Mucosa of gallbladder (tissue), 1 donor: ENCODE measurements at places on chromosomes 4 and X. TPM values are rescaled to one million over a fixed set of nuclear protein-coding genes. Genes with fewer than 3 reads are reported as not detected.

SSX4B gene
- not detected for total RNA-seq

FAT1 gene
- total RNA-seq, result 172 TPM

MAGEA4 gene
- total RNA-seq, result not detected

ANAPC10 gene
- total RNA-seq, result 13.6 TPM

GAGE12F gene
- total RNA-seq, result 0.86 TPM

DNA sequence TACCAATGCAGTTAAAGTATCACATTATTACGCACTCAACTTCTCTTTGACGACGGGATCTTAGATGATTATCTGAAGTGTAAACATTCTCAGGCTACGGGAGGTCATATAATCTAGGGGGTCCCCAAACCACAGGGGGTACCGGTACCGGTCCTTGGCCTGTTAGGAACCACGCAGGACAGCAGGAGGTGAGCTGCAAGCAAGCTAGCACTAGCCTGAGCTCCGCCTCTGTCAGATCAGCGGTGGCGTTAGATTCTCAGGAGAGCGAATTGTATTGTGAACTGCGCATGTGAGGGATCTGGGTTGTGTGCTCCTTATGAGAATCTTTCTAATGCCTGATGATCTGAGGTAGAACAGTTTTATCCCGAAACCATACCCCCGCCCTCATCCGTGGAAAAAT, 20.6 kb upstream of the PRR27 start:
- no peak for DNase-seq

DNA sequence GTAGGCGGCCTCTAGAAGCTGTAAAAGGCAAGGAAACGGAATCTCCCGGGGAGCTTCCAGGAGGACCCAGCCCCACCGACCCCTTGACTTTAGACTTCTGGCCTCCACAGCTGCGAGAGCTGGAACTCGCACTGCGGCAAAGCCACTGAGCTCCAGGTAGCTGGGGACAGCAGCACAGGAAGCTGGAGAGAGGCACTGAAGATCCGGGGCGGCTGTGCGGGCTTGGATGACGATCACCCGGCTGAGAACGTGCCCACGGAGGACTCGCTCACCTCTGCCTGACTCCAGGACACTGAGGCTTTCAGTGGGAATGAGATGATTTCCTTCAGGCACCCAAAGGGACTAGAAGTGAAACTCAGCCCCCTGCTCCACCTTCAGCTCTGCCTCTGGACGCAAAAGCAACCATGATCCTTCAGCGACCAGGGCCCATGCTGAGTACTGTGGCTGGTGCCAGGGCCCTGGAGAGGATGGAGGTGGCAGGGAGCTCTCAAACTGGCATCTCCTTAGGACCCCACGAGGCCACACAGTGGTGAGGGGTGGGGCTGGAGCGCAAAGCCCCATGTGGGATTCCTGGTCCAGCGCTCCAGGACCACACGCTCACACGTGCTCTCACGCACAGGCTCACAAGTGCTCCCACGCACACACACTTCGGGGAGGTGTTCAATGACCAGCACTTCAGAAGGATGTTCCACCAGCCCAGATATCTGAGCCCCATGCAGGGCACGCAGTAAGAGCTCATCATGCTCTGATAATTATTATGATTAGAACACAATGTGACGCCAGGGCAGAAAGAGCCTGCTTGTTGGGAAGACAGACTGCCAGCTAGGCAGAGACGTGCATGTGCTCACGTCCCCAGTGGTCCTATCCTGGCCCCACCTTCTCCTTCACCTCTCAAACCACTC, 47.2 kb downstream of the ADRA2C start:
- DNase-seq, result no peak

DNA sequence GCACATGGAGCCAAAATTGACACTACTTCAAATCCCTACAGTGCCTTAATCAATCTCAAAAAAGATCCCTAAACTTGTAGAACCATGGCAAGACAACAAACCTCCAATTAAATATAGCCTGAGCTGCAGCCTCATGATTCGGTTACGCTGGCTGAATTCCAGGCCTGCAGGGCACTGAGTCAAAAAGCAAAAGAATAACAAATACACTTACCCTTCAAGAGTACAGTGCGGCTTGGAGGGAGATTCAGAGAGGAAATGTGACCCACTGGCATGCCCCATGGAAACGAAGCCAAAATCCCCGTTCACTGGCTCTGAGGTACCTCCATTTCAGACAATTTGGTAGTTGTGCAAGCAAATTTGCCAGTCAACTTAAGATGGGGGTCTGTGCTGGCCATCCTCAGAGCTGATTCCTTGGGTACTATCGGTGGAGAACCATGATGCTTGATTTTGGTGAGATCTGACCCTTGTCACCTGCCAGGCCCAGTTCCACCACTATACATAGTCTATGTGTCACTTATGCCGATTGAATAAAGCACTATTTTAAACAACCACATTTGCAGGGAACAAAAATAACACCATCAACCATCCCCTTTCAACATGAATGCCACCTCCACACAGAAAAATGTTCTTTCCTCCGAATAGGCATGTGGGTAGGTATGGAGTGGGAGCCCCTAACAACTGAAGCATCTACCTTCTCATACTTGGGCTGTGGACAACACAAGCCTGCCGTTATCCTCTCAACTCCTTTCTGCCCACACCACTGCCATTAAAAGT, 2.1 kb downstream of the C4orf54 start:
- DNase-seq, result no peak

- no peak for DNase-seq
Measured at GRCh38 chr4:161581262-161582230, 582.3 kb downstream of the FSTL5 start.

DNA sequence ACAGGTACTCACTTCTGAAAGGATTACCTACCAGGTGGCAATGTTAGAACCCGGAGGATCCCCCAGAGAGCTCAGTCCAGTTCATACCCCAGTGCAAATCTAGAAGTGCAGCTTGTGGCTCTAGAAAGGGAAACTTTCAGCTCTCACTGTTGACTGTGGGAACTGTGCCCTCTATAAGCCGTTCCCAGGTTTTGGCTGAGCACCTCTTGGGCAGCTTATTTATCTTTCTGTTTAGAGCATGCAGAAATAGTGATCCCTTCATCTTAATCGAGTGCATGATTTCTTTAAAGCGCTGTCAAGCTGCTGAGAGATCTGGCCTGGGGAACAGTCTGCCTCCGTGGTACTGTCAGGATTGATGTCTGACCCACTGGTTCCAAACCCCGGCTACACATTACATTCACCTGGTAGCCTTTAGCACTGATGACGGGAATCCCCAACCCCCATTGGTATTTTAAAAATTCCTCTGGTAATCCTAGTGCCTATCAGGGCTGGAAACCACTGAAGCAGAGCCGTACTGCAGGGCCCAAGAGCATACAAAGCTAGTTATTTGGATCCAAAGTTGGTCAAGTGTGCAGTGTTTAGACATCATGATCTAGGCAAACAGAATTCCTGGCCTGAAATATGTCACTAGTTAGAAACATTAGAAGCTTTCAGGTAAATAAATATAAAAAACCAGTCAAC, 103.2 kb downstream of the KLHL8 start:
- DNase-seq, result no peak

DNA sequence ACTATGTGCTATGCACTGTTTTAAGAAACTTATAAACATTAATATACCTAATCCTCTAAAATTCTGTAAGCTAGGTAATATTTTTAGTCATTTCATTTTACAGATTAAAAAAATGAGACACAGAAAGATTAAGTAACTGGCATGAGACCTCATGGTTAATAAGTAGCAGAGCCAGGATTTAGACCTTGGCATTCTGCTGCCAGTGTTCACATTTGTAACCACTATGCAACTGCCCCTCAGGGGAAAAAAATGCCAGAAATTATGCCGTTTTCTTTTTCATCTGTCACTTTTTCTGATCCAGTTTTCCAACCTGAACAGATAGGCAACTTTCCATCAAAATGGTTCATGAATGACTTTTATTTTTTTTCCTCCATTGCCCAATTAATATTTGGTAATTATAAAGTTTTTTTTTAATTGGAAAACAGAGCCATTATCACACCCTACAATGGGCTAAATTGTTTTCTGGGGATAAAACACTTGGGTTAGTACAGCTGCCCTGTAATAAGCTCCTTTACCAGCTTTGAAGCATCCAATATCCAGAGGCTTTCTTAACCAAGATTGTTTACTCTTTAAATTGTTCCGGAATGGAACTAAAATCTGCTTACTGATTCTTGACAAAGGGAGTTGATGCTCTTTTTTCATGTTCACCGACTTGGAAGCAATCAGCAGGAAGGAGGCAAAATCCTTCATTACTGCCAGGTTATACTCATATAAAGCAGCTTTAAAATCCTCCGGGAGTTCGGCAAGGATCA, 56.4 kb upstream of the DDX60 start:
- no peak for DNase-seq

DNA sequence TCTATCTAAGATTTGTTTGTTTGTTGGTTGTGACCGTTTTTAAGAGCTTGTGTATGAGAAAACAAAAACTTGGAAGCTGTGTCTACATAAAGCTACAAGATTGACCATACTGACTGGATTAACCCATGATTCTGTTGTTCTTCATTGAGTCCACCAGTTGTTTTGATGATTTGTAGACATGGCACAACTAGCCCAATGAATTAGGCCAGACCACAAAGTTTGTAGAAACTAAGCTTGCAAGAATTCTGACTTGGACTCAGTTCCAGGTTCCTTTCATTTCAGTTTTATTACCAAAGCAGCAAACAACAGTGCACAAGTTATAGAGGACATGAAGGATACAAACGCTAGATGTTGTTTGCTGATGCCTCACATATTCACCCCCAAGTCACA, 119.3 kb downstream of the RASGEF1B start:
- no peak for DNase-seq

DNA sequence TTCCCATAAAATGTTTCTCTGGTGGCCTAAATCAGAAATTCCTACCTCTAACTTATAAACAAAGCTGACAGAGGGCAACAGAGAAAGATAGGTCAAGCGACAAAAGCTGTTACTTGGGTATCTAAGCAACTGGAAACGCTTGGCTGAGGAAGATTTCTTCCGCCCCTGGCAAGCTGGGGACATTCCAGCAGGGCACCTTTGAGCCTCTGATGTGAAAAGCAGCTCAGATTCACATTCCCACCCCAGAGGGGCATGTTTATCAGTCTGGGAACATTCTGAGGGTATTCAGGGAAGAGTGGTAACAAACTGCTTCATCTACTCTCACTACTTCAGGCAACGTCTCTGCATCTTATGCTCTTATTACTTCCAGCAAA, 3.5 kb upstream of the CDS1 start:
- no peak for DNase-seq

- DNase-seq, result no peak
Measured at GRCh38 chr4:92362028-92362427, 58.3 kb downstream of the GRID2 start.

GRCh38 chr4:100881283-100881682, 363.5 kb upstream of the EMCN start:
- DNase-seq, result no peak

DNA sequence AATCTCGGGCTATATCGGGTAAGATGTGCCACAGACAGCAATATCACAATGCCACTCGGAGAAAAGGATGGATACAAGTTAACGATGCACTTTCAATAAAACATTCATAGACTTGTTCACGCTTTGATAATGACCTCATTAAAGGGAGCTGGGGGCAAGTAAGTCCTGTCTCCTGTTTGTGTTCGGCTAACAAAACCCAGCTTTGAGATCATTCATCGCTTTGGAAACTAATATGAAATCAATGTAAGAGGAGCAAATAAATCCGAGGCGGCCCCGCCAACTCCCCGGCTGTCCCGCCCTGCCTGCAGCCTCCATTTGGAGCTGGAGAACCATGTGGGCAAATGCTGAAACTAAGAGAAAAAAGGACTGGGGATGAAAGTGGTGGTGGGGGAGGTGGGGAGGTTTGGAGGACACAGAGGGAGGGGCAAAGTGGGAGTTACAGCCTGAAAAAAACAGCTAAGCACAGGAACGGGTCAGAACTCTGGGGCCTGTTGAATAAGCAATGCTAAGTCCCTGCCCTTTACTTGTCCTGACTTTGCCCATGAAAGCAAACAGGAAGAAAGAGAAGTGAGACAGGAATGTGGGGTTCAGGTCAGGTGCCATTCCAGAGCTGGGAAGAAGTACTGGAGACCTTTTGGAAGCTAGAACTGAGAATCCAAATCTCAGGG, 3.5 kb upstream of the GSX2 start:
- DNase-seq, result no peak

GRCh38 chr4:186958726-186959350, 235.2 kb upstream of the FAT1 start:
- no peak for DNase-seq

- no peak for DNase-seq
Measured at GRCh38 chrX:30657196-30658161, 4.3 kb downstream of the GK start.

DNA sequence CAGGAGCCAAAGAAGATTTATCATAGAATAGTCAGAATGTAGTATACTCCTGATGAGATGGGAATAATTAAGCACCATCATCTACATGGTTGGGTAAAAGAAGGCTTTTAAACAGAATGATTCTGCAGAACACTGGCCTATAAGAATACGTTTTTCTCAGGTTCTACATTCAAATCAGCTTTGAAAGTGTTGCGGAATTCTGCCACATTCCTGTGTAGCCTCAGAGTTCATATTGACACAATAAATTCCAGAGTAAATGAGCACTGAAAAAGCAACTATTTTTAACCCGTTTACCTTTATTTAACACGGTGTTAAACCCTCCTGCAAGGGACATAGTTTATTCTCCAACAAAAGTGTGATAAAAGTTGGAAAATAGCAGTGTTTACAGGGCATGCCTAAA, 950.2 kb upstream of the SLIT2 start:
- no peak for DNase-seq
